ENCODE measurements at places on chromosomes 11 and 22. TPM values are rescaled to one million over a fixed set of nuclear protein-coding genes. Genes with fewer than 3 reads are reported as not detected.
A peak's percentile ranks its signal among the peaks of the same experiment; 100 is the strongest.

Gene LYVE1
- polyA plus RNA-seq = 8.5 TPM

Gene LTO1
- 14.4 TPM for polyA plus RNA-seq

Gene B4GAT1
- polyA plus RNA-seq = 37.2 TPM

DNA sequence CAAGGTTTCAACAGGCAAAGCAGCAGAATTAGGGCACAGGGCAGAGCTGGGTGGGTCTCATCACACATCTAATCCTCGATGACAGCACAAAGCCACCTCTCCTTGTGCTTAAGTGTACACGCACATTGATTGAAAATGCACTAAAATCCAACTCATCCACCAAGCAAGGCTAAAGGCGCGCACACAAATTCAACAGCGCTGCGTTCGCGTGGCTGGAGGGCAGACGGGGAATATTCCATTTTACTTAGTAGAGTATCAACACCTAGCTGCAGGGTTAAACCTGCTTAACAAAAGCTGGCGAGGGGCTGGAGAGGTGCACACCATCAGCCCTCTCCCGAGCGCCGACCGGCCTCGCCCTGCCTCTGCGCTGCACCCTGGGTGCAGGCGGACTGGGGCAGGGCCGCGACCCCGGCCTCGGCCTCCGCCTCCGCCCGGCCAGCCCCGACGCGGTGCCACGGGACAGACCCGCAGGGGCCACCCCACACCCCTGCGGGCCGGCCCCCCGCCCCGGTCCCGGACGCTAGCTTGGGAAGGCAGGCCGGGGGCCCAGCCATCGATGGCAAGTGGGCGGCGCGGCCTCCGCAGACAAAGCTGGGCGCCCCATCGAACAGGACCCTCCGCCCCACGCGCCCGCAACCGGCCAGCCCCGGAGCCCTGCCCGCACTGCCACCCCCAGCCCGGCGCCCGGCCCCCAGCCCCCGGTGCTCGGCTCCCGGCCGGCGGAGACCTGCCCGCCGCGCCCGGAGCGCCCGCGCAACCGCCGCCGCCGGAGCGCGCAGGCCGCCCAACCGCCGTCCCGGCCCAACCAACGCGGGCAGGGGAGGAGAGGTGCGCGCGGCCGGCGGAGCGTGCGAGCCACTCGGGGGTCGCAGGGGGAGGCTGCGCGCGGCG, 929 bp downstream of the PRDM10 start:
- DNase-seq = peak; percentile 74
- H3K36me3 ChIP-seq = no peaks in the 10 kb centered on the region
- H3K4me1 ChIP-seq = peaks cover 33% of the 10 kb centered on the region
- peak overlapping the region; percentile 100 for H3K27ac ChIP-seq

GRCh38 chr22:29879753-29880152, 3.2 kb upstream of the MTMR3 start:
- DNase-seq = no peak
- H3K4me3 ChIP-seq = no peak overlapping the region
- H3K4me1 ChIP-seq = no peaks in the 10 kb centered on the region
- H3K27ac ChIP-seq = no peak overlapping the region
- no peaks in the 10 kb centered on the region for H3K36me3 ChIP-seq
- H3K27me3 ChIP-seq = no peaks in the 10 kb centered on the region

DNA sequence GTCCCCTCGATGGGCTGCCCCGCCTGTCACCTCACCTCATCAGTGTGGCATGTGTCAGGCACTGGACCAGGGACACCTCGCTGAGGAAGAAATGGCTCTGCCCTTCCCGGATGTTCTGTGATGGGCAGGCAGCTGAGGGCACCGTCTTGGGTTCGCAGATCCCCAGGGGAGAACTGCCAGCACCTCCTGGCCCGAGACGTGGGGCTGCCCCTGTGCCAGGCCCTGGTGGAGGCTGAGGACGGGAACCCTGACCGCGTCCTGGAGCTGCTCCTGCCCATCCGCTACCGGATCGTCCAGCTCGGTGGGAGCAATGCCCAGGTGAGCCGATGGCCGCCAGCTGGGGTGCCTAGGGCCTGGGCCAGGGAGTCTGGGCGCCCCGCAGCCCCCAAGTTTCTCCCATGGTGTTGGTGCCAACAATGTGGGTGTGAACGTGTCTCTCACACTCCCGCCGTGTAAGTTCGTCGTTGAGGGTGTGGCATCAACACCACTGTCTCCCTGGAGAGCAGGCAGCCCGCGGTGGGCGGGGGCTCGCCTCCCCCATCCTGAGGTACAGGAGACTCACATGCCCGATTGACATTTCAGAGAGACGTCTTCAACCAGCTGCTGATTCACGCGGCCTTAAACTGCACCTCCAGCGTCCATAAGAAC, 7.3 kb upstream of the GTSE1 start:
- no peak for DNase-seq
- peak overlapping the region; percentile 71 for H3K27ac ChIP-seq
- no peak overlapping the region for H3K4me3 ChIP-seq
- H3K4me1 ChIP-seq = peaks cover 16% of the 10 kb centered on the region

DNA sequence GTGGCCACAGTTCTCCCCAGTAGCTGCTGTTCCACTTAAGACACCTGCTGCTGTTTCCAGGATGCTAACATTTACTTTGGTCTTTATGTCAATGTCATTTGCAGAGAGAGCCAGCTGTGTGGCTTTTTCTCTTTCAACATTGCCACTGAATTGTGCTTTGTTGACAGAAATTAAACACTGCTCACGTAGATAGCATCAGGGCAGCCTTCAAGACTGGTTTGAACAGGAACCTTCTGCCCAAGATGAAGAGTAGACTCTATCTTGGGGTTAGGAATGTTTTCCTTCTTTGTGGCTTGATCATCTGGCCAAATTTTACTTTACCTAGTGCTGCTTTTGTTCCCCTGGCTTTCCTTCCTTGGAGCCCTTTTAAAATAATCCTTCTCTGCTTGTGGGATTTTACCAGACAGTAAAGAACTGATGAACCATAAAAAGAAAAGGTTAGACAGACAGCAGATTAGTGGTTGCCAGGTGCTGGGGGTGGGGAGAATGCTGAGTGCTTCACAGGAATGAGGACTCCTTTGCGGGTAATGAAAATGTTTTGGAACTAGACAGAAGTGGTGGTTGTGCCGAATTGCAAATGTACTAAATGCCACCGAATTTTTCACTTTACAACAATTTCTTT, 22.7 kb upstream of the XBP1 start:
- H3K36me3 ChIP-seq = peaks cover 4% of the 10 kb centered on the region
- DNase-seq = no peak
- H3K4me3 ChIP-seq = no peak overlapping the region
- H3K27me3 ChIP-seq = no peaks in the 10 kb centered on the region
- H3K4me1 ChIP-seq = peaks cover 15% of the 10 kb centered on the region

- H3K36me3 ChIP-seq = no peaks in the 10 kb centered on the region
- H3K27ac ChIP-seq = peak overlapping the region; percentile 30
- H3K4me1 ChIP-seq = no peaks in the 10 kb centered on the region
- peak overlapping the region; percentile 66 for H3K4me3 ChIP-seq
These were observed 4.7 kb downstream of the KLHL35 start for GRCh38 chr11:75428281-75428724.

DNA sequence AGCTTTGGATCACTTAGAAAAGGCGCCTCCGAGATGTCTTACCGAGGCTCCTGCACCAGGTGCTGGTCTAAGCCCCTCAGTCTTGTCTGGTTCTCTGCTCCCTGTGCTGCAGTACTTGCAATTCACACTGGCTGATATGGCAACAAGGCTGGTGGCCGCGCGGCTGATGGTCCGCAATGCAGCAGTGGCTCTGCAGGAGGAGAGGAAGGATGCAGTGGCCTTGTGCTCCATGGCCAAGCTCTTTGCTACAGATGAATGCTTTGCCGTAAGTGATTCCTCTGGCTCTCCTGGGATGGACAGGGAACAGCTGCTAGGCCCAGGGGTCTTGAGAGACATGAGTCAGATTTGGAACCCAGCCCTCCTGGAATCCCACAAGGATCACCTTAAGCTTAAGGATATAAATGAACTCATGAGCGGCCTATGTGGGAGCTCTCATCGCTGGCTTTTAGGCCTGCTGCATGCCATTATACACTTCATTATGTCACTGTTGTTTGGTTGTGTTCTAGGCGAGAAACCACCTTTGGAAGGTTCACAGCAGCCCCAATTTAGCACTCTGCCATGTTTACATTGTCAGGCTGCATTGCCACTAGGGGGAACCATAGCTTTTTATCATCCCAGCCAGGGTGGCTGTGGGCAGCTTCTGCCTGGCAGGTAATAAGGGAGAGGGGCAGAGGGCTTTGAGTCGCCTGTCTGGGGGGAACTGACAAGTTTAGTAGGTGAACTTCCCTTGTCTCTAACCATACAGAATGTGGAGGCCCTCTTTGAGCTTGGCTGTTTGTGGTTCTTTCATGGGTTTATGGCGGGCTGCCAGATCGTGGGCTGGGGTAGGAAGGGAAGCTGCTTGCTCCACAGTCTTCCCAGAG, 8.5 kb downstream of the ACAD8 start:
- no peak overlapping the region for H3K27ac ChIP-seq
- H3K4me3 ChIP-seq = no peak overlapping the region
- no peaks in the 10 kb centered on the region for H3K27me3 ChIP-seq
- H3K4me1 ChIP-seq = no peaks in the 10 kb centered on the region
- DNase-seq = no peak
- peaks cover 85% of the 10 kb centered on the region for H3K36me3 ChIP-seq

GRCh38 chr11:100830978-100831732, 144.1 kb downstream of the ARHGAP42 start:
- peaks cover 25% of the 10 kb centered on the region for H3K4me1 ChIP-seq
- no peaks in the 10 kb centered on the region for H3K27me3 ChIP-seq
- H3K4me3 ChIP-seq = no peak overlapping the region
- no peak overlapping the region for H3K27ac ChIP-seq
- peak; percentile 29 for DNase-seq

GRCh38 chr11:8207080-8208000, 38.5 kb upstream of the RIC3 start:
- no peak for DNase-seq
- peak overlapping the region; percentile 41 for H3K27ac ChIP-seq
- peaks cover 19% of the 10 kb centered on the region for H3K4me1 ChIP-seq
- peak overlapping the region; percentile 33 for H3K4me3 ChIP-seq
- H3K36me3 ChIP-seq = no peaks in the 10 kb centered on the region

DNA sequence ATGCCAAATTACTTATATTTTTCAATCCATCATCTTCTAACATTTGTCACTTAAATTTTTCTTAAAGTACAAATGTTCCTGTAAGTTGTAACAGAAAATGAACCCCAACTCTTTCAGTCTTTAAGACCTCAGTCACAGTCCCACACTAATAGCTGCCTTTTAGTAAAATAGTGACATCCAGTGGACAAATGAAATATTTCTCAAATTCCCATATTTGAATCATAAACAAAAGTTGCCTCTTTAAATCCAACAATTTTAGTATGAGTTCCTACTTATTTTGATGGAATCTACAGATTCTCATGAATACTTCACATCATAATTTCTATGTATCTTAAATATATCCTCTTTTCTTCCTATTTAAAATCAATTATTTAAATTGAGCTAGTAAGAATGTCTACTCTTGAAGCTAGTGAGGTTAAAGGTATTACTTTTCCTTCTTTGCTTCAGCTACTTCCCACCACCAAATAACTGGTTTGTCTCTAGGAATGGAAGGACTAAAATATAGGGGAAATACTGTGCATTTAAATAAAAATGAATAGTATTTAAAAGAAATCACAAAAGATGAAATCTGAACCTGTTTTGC, 9.2 kb downstream of the LIN7C start:
- no peaks in the 10 kb centered on the region for H3K27me3 ChIP-seq
- peaks cover 7% of the 10 kb centered on the region for H3K4me1 ChIP-seq
- no peak for DNase-seq
- peaks cover 83% of the 10 kb centered on the region for H3K36me3 ChIP-seq

DNA sequence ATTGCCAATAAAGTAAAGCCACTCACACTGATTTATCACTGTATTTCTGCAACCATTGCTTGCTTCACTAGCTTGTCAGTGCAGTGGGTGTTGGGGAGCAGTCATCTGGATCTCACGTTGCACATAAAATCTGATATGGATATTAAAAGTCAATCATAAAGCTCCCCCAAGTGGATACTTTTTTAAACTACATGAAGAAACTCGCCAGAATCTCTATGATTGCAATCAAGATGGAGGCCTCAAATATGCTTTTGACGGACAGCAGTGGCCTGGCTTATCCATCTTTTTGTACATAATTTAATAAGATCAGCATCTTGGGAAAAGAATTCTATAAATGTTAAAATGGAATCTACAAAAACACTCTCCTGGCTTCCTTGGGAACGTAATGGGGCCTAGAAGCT, 137.7 kb downstream of the WT1 start:
- H3K27ac ChIP-seq = no peak overlapping the region
- H3K36me3 ChIP-seq = no peaks in the 10 kb centered on the region
- no peaks in the 10 kb centered on the region for H3K4me1 ChIP-seq
- no peak overlapping the region for H3K4me3 ChIP-seq

- peak; percentile 51 for DNase-seq
- H3K4me3 ChIP-seq = no peak overlapping the region
- H3K36me3 ChIP-seq = no peaks in the 10 kb centered on the region
- H3K27ac ChIP-seq = no peak overlapping the region
These were observed 115.1 kb upstream of the RASSF10 start for GRCh38 chr11:12893787-12894672.

- no peak for DNase-seq
- H3K27me3 ChIP-seq = peaks cover 3% of the 10 kb centered on the region
- no peak overlapping the region for H3K27ac ChIP-seq
- no peaks in the 10 kb centered on the region for H3K36me3 ChIP-seq
- no peak overlapping the region for H3K4me3 ChIP-seq
- H3K4me1 ChIP-seq = no peaks in the 10 kb centered on the region
These were observed 91.5 kb downstream of the NECTIN1 start for GRCh38 chr11:119637481-119637880.

Data from heart left ventricle (tissue), 16 donors.